ENCODE measurements at places on chromosomes 6 and 20. TPM values are rescaled to one million over a fixed set of nuclear protein-coding genes. Genes with fewer than 3 reads are reported as not detected.

TMEM74B gene
- total RNA-seq: 2.1 TPM

ATP9A gene
- 13.5 TPM for total RNA-seq

SIGLEC1 gene
- total RNA-seq: not detected

ADGRF4 gene
- 1.4 TPM for total RNA-seq

FOXQ1 gene
- 0.24 TPM for total RNA-seq

GRCh38 chr6:145630598-145630997, 104.7 kb downstream of the EPM2A start:
- no peak for DNase-seq
- no peak overlapping the region for H3K27ac ChIP-seq
- no peaks in the 10 kb centered on the region for H3K4me1 ChIP-seq
- no peaks in the 10 kb centered on the region for H3K27me3 ChIP-seq
- H3K4me3 ChIP-seq: no peak overlapping the region

DNA sequence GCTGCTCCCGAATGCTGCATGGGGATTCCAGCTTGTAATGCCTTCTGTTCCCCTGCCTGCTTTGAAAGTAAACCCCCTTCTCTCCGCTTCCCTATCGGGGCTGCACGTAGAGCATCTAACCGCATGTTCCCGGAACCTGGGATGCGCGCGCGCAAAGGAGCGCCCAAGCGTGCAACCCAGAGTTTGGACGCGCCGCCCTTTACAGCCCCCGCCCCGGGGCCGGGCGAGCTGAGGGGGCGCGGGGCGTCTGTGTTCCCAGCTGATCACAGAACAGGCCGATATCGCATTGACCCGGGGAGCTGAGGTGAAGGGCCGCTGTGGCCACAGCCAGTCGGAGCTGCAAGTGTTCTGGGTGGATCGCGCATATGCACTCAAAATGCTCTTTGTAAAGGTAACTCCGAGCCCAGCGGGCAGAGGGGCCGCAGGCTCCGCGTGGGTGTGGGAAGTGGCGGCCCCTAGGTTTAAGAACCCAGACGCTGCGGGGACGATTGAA, 1.4 kb downstream of the LAMP5 start:
- DNase-seq: no peak
- no peaks in the 10 kb centered on the region for H3K36me3 ChIP-seq
- H3K27ac ChIP-seq: no peak overlapping the region
- peaks cover 52% of the 10 kb centered on the region for H3K27me3 ChIP-seq
- peaks cover 3% of the 10 kb centered on the region for H3K4me1 ChIP-seq
- H3K4me3 ChIP-seq: peak overlapping the region; percentile 5

- no peaks in the 10 kb centered on the region for H3K4me1 ChIP-seq
- H3K36me3 ChIP-seq: peaks cover 53% of the 10 kb centered on the region
- no peak overlapping the region for H3K4me3 ChIP-seq
Measured at GRCh38 chr20:32429343-32429742, 71.2 kb downstream of the ASXL1 start.

DNA sequence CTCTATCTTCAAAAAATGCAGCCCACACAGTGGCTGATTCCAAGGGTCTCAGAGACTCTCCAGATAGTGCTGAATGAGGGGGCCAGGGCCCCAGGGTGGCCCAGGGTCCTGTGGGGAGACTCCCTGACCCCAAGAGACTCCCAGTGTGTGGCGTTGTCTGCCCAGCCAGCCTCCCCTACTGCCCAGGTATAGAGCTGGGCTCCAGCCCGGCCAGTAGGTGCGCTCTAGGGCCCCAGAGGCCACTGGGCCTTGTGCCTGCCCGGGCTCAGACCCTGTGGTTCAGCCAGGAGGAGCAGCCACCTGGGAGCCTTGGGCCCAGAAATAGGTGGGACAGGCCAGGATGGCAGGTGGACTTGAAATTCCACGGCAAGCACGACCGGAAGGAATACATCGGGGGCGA, 30.3 kb upstream of the GATA5 start:
- no peaks in the 10 kb centered on the region for H3K36me3 ChIP-seq
- no peak for DNase-seq
- H3K27me3 ChIP-seq: no peaks in the 10 kb centered on the region
- H3K27ac ChIP-seq: no peak overlapping the region

- H3K36me3 ChIP-seq: no peaks in the 10 kb centered on the region
- H3K27me3 ChIP-seq: no peaks in the 10 kb centered on the region
- H3K4me1 ChIP-seq: no peaks in the 10 kb centered on the region
- H3K4me3 ChIP-seq: no peak overlapping the region
- no peak overlapping the region for H3K27ac ChIP-seq
- no peak for DNase-seq
Measured at GRCh38 chr20:61304750-61305149, 52.7 kb downstream of the CDH4 start.

DNA sequence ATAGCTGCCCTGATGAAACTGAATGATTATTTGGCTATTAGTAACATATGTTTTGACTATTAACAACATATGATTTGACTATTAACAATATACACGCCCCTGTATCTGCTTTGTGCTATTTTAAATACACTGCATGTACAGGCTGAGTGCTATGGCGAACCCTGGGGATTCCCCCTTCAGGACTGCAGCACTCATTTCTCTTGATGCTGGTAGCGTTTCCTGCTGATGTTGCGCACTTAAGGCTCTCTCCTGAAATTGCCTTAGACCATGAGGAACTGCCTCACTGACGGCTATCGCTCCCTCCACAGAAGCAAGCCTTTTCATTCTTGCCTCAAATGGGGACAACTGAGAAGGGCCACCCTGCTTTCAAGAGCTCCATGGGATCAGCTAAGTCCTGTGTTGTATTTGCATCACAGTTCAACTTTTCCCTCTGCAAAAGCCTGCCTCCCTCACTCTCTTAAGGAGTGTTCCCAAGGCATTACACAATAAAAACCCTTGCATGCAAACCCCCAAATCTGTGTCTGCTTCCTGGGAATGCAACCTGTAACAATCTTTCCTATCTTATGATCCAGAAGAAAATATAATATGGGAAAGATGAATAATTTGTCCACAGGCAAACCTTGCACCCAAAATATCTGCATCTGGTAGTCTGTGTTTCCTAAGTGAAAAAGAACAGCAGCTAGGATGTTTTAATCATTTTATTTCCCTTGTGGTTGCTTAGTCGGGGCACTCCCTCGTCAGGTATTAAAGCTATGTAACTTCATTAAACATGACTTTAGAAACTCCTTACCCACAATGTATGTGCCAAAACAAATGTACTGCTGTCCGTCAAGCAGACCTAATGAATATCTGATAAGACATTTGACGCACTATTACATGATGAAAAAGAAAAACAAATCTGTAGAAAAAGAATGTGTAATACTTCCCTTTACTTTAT, 456.4 kb downstream of the COL12A1 start:
- H3K4me1 ChIP-seq: peaks cover 5% of the 10 kb centered on the region
- DNase-seq: peak; percentile 87
- no peak overlapping the region for H3K4me3 ChIP-seq
- H3K27me3 ChIP-seq: no peaks in the 10 kb centered on the region

DNA sequence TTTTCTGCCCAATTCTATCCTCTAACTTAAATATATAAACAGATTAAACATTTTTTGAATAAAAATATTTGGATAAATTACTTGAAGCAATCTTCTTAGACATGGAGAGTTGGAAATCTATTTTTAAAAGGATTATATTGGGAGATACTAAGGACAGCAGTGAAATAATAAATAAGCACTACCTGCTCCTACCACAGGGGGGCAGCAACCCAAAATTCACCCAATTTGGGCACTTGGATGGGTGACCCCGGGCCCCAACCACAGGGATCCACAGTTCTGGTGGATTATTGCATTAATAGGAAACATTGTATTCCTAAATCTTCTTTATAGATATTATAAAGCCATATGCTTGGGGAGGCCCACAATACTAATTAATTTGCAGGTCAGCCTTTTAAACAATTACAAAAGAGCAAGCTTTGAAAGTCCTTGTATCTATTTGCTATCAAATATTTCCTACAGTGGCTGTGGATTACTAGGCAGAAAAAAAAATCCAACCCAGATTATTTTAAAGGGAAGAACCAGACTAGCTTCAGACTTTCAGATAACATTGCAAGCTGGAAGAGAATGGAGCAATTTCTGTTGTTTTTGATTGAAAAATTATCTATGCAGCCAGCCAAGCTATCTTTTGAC, 66.4 kb upstream of the PDE10A start:
- H3K4me3 ChIP-seq: no peak overlapping the region
- H3K27ac ChIP-seq: no peak overlapping the region
- no peaks in the 10 kb centered on the region for H3K36me3 ChIP-seq

GRCh38 chr20:51526106-51526470, 16.4 kb downstream of the NFATC2 start:
- no peak overlapping the region for H3K27ac ChIP-seq
- H3K4me1 ChIP-seq: peaks cover 15% of the 10 kb centered on the region
- H3K27me3 ChIP-seq: no peaks in the 10 kb centered on the region
- no peaks in the 10 kb centered on the region for H3K36me3 ChIP-seq
- no peak for DNase-seq

- H3K36me3 ChIP-seq: peaks cover 3% of the 10 kb centered on the region
- H3K27me3 ChIP-seq: no peaks in the 10 kb centered on the region
- no peak overlapping the region for H3K4me3 ChIP-seq
Measured at GRCh38 chr6:17856306-17856705, 131.1 kb downstream of the KIF13A start.

DNA sequence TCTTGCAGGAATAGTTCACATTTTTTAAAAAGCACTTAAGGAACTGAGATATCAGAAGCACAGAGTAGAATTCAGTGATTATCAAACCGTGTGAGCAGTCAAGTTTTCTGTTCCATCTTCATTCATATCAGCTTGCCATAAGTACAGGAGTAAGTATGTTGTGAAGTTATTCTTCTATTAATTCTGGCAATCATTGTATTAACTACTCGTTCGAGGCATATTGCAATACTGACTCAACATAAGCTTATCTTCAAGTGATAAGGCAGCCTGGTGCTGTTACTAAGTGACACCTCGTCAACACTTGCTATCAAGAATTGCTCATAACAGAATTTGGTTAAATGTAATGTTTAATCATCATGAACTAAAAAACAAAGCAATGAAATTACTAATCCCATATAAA, 75.7 kb upstream of the SNX9 start:
- H3K27ac ChIP-seq: no peak overlapping the region
- DNase-seq: peak; percentile 26
- H3K4me1 ChIP-seq: no peaks in the 10 kb centered on the region
- no peaks in the 10 kb centered on the region for H3K36me3 ChIP-seq
- no peak overlapping the region for H3K4me3 ChIP-seq
- no peaks in the 10 kb centered on the region for H3K27me3 ChIP-seq

DNA sequence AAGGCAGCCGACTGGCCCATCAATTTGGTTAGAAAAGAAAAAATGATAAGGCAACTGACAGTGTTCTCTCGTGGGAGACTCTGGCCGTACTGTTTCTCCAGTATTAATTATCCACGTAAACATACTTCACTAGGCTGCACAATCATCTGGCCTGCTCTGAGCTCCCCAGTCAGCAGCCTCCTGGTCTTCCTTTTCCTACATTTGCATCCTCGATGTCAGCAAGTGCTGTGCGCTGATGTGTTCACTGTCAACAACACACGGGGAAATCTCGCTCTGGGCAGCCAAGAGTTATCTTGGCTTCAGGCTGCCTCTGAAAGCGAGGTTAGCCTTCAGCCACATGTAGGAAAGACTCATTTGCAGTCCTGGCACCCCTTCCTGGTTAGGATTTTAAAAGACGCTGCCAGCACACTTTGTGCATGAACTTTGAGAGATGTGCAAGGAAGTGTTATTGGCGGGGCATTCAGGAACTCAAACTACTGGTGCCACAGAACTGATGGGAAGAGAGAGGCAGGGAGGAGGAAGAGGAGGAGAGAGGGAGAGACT, 460.5 kb upstream of the ARID1B start:
- H3K36me3 ChIP-seq: no peaks in the 10 kb centered on the region
- H3K27me3 ChIP-seq: no peaks in the 10 kb centered on the region
- no peak overlapping the region for H3K4me3 ChIP-seq
- no peaks in the 10 kb centered on the region for H3K4me1 ChIP-seq
- DNase-seq: no peak

- H3K36me3 ChIP-seq: no peaks in the 10 kb centered on the region
- DNase-seq: no peak
- H3K27me3 ChIP-seq: no peaks in the 10 kb centered on the region
- H3K4me1 ChIP-seq: no peaks in the 10 kb centered on the region
- no peak overlapping the region for H3K4me3 ChIP-seq
- H3K27ac ChIP-seq: no peak overlapping the region
Measured at GRCh38 chr20:59650418-59650817, 46.1 kb downstream of the PHACTR3 start.

DNA sequence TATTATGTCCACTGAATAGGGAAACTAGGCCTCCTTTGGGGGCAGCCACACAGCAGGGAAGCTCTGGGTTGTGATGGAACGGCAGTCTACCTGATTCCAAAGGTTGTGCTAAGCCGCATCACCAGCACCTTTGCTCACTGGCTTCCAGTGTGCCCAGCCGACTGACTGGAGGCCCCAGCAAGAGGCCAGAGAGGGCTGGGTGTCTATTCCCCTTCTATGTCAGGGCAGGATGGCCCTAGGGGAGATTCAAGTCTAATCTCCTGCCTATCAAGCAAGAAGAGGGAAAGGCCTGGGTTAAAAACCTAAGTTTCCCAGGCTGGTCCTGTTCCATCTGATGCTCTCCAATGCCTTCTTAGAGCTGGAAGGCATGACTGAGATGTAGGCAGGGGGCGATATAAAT, 53.6 kb downstream of the JPH2 start:
- no peaks in the 10 kb centered on the region for H3K27me3 ChIP-seq
- H3K4me3 ChIP-seq: no peak overlapping the region
- H3K36me3 ChIP-seq: no peaks in the 10 kb centered on the region
- DNase-seq: no peak

DNA sequence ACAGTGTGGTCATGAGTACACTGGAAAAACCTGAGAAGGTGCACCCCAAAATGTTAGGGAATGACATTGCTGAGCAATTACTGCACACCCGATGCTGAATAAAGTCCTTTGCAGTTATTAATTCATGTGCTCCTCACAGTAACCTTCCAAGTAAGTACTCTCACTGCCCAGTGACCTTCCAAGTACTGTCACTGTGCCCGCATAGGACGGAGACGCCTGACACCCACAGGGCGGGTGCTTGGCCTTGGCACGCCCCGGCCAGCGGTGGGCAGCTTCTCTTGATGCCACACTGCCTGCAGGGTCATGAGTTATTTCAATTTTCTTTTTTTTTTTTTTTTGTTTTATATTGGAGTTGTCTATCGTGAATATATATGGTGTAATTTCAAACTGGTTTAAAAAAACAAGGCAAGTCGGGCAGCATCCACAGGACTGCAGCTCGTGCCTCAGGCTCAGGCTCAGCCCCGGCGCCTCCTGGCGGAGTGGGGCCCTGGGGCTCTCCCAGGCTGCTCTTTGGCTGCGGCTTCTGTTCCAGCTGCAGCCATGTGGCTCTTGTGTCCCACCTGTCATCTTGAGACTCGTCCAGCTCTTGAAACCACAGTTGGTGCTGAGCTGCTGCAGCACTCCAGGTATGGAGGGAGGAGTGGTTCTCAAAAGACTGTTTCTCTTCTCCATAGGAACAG, 27.0 kb downstream of the PNLDC1 start:
- no peaks in the 10 kb centered on the region for H3K36me3 ChIP-seq
- no peaks in the 10 kb centered on the region for H3K4me1 ChIP-seq
- H3K27ac ChIP-seq: no peak overlapping the region
- H3K27me3 ChIP-seq: no peaks in the 10 kb centered on the region

GRCh38 chr6:166720856-166721255, 93.8 kb upstream of the RPS6KA2 start:
- H3K4me1 ChIP-seq: no peaks in the 10 kb centered on the region
- DNase-seq: no peak
- no peak overlapping the region for H3K27ac ChIP-seq
- no peaks in the 10 kb centered on the region for H3K36me3 ChIP-seq
- no peaks in the 10 kb centered on the region for H3K27me3 ChIP-seq

- no peak overlapping the region for H3K27ac ChIP-seq
- H3K4me3 ChIP-seq: no peak overlapping the region
- H3K27me3 ChIP-seq: no peaks in the 10 kb centered on the region
- H3K4me1 ChIP-seq: no peaks in the 10 kb centered on the region
Measured at GRCh38 chr6:4896401-4896800, 107.4 kb downstream of the RPP40 start.
